ENCODE measurements at places on chromosomes 2 and 18.

DNA sequence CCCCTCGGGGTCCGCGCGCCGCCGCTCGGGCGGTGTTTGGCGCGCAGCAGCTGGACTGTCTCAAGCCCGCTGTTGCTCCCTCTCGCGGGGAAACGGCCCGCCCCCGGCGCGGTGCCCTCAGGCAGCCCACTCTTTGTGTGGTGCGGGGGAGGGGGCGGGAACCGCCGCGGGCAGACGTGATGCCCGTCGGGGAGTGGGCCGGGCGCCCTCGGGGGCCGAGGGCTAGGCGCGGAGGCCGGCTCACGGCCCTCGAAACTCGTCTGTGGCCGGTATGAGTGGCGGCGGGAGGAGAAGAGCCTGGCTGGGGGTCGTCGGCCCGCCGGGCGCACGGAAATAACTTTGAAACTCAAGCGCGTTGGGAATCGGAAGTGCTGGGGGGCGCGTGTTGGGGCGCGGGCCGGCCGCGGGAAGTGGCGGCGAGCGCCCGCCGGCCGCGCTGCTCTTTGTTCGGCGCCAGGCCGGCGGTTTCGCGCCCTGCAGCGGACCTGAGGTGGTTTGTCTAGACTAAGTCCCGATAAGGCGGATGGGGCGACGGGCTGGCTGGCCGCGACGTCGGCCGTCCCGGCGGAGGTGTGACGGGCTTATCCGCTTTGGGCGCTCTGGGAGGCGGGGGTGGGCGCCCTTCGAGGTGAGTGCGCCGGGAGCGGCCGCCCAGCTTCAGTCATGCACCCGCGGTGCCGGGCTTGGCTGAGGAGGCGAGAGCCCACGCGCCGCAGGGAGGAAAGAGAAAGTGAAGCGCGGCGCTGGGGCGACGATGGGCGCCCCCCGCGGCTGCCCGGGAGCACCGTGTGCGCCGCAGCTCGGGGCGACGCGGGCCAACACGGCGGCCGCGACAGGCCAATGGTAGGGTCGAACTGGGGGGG lies 679 bp downstream of the PTMA start:
- DNase-seq = peak; percentile 63

DNA sequence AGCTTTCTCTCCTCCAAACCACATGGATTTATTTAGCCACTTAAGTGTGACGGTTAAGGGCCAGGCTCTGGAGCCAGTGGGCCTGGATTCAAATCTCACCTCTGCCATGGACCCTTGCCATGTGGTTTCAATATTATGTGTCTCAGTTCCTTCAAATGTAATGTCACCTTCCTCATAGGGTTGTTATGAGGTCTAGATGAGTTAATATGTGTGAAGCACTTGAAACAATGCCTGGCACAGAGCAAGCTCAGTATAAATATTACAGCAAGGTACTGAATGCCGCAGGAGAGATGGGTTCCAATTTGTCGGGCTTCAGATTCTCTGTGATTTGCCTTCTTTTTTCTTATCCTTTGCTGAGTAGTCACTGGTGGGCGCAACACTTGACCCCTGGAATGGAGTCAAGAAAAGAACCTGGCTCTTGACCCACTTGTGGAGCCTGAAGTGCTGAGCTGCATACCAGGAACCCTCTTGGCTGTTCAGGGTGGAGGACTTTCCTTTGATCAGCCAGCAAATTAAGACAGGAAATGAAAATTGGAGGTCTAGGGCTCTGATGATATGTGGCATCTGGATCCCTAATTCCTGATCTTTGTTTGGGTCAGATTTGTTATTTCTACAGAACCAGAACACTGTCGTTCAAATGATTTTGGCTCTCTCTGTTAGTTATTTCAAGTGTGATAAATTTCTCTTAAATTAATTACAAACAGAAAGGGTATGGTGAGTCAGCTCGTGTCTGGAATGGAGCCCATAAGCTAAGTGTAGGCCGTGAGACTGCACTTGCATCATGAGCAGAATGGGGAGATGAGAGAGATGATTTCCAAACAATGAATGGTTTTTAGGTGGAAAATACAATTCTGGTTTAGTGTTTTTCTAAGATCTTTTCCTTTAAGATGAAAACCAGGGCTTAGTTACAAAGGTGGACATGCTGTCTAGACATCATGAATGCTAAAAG lies 293.0 kb downstream of the KCNS3 start:
- DNase-seq = no peak

DNA sequence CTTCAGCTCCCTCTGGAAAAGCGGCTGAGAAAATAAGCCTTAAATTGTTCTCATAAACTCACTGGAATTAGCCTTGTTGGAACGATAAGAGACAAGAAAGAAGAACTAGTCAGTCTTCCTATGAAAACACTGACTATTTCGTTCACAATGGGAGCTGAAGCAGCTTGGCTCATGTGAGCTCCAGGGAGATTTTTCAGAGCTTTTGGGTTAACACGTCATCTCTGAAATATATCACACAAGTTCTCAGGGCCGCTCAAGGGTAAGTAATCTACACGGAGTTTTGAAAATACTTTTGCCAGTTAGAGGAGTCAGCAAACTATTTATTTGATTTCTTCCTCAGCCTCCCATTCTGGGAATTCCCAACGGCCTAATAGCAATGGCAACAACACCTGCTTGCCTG lies 316.2 kb upstream of the MGAT5 start:
- no peak for DNase-seq

GRCh38 chr18:45755934-45756333 lies 32.0 kb downstream of the SLC14A1 start:
- no peak for DNase-seq

GRCh38 chr18:78776706-78777285 lies 202.8 kb upstream of the SALL3 start:
- DNase-seq = no peak

DNA sequence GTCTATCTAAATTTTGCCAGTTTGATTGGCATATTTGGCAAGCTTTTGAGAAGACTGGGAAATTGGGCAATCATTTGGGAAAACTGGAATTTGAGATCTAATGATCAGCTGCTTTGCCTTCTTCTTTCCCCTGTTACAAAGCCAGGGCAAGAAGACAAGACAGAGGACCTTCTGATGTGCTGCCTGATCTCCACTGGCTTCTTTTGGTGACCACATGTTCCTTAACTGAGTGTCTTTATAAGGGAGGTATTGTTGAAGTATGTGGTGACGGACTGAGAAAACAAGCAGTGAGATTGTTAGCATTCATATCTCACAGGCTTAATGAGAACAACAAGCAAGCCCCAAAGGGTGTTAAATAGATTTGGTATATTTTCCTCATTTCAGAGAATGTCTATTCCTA lies 175.8 kb downstream of the SLC8A1 start:
- DNase-seq = no peak

- DNase-seq = no peak
Observed at GRCh38 chr2:189661957-189662321, 680 bp downstream of the ASNSD1 start.

DNA sequence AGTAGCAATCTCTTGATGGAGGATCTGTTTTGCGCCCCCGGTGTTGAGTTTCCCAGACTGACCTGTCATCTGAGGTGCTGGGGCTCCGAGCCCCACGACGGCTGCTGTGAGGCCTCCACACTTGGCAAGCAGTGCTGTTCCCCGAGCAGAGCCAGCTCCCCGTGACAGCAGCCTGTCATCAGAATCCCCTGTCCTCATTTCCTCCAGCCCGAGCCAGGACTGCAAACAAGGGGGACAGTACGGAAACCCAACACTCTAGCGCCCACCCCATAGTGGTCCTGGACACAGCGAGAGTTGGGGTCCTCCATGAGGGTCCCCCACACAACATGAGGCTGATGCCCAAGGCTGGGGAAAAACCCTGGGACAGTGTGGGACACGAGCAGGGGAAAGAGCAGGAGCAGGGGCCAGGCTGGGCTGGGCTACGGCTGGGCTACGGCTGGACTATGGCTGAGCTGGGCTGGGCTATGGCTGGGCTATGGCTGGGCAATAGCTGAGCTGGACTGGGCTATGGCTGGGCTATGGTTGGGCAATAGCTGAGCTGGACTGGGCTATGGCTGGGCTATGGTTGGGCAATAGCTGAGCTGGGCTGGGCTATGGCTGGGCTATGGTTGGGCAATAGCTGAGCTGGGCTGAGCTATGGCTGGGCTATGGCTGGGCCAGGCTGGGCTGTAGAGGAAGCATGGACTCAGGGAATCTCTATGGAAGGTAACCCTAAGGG lies 1.5 kb upstream of the KLHL30 start:
- peak; percentile 85 for DNase-seq

DNA sequence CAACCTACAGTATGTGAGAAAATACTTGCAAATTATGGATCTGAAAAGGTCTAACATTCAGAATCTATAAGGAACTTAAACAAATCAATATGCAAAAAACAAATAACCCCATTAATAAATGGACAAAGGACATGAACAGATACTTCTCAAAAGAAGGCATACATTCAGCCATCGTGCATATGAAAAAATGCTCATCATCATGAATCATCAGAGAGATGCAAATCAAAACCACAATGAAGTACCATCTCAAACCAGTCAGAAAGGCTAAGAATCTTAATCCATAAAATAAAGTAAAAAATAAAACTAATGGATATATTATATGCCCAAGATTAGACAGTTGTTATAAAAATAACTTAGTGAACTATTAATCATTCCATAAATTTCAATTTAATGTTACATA lies 154.0 kb downstream of the CALCRL start:
- no peak for DNase-seq

- DNase-seq = no peak
Observed at GRCh38 chr2:199902486-199903110, 8.5 kb upstream of the C2orf69 start.

DNA sequence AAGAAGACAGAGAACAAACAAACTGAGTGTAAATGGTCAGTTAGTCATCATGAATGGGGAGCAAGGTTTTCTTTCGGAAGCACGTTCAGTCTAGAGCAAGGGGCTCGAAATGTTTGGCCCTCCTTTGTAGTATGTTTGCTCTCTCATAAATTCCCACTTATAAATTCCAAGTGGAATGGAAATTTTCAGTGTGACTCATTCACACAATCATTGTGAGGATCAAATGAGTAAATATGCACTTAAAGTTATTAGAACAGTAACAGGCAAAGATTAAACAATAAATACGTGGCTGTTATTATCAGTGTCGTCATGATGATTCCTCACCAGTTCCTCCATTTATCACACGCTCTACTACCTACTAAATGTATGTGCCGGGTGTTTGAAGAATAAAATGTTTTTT lies 10.5 kb downstream of the CNGA3 start:
- no peak for DNase-seq

GRCh38 chr2:151337643-151338042 lies 19.7 kb upstream of the TNFAIP6 start:
- peak; percentile 93 for DNase-seq
